ENCODE measurements at places on chromosomes 5 and 9. TPM values are rescaled to one million over a fixed set of nuclear protein-coding genes. Genes with fewer than 3 reads are reported as not detected.

DNA sequence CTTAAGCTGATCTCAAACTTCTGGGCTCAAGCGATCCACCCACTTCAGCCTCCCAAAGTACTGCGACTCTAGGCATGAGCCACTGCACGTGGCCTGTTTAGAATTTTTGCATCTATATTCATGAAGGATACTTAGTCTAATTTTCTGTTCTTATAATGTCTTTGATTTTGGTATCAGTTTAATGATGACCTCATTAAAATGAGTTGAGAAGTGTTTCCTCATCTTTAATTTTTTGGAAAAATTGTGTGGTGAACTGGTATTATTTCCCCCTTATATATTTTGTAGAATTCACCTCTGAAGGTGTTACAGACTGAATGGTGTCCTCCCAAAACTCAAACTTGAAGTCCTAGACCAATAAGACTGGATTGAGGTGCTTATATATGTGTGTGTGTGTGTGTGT, 46.5 kb downstream of the ANKRD31 start:
- DNase-seq = no peak
- no peaks in the 10 kb centered on the region for H3K27me3 ChIP-seq

DNA sequence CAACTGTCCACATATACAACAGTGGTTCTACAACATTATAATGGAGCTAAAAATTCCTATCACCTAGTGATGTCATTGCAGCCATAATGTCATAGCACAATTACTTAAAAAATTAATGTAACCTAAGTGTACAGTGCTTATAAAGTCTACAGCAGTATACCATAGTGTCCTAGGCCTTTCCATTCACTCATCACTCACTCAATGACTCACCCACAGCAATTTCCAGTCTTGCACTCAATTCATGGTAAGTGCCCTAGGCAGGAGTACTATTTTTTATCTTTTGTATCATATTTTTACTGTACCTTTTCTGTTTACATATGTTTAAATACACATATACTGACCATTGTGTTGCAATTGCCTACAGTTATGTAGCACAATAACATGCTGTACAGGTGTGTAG, 9.6 kb upstream of the PUM3 start:
- no peaks in the 10 kb centered on the region for H3K27me3 ChIP-seq
- no peaks in the 10 kb centered on the region for H3K4me1 ChIP-seq
- H3K36me3 ChIP-seq = no peaks in the 10 kb centered on the region

GRCh38 chr5:172162323-172162986, 25.6 kb downstream of the STK10 start:
- DNase-seq = no peak
- no peaks in the 10 kb centered on the region for H3K4me1 ChIP-seq
- H3K36me3 ChIP-seq = no peaks in the 10 kb centered on the region

DNA sequence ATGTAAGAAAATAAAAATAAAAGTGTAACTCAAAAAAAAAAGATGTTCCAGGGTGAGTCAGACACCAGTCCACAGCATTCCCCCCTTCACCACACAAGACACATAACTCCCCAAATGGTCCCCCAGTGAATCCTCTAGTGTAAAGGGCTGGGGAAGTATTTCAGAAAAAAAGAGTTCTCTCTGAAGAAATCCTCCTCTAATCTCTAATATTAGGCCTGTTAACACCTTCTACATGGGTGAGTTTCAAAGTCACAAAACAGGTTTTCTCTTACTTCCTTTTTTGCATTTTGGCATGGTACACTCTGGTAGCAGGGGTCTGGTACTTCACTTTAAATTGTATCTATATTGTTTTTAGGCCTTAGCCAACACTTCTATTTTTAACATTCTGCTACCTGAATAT, 28.2 kb downstream of the RNF145 start:
- H3K4me1 ChIP-seq = no peaks in the 10 kb centered on the region
- DNase-seq = no peak
- H3K36me3 ChIP-seq = no peaks in the 10 kb centered on the region
- no peak overlapping the region for H3K4me3 ChIP-seq
- H3K27ac ChIP-seq = no peak overlapping the region

DNA sequence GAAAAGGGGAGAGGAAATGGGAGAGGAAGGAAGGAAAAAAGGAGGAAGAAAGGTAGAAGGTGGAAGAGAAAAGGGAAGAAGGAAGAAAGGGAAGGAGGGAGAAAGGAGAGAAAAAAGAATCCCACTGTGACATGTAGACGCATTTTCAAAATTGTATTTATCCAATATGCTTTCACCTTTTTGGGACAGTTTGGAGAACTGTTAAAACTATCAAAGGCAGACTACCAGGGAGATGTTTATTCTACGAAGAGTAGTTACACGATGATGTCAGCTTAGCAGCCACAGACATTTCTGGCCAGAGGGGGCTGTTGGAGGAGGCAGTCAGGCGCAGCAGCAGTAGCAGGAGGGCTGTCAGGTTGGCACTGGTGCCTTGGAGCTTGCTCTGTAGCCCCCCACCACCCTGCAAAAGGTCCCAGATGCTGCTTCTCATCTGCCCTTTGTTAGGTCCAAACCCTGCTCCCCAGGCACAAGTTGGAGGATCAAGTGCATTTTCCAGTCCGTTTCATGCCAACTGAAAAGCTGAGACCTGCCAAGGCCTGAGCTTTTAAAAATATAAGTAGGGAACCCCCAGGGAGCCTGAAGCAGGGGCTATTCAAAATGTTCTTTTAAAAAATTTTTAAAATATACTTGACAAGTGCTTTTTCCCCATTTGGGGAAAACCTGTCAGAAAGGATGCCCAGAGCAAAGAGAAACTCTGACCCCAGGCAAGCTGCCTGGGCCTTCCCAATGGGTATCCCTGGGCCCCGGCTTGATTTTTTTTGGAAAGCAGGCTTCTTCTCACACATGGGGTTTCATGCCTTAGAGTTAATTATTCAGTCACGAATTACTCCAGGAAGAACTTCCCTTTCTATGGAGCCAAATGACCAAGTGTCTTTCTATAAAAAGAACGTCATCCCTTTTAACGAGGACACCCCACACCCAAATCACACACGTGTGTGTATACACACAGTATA, 203.3 kb downstream of the SLIT3 start:
- no peak overlapping the region for H3K27ac ChIP-seq
- H3K27me3 ChIP-seq = no peaks in the 10 kb centered on the region
- H3K4me1 ChIP-seq = no peaks in the 10 kb centered on the region
- no peak overlapping the region for H3K4me3 ChIP-seq
- DNase-seq = no peak
- H3K36me3 ChIP-seq = no peaks in the 10 kb centered on the region

- no peaks in the 10 kb centered on the region for H3K27me3 ChIP-seq
- H3K27ac ChIP-seq = no peak overlapping the region
- no peak overlapping the region for H3K4me3 ChIP-seq
- DNase-seq = no peak
Measured at GRCh38 chr5:29654954-29655353, 1538.5 kb upstream of the CDH6 start.

DNA sequence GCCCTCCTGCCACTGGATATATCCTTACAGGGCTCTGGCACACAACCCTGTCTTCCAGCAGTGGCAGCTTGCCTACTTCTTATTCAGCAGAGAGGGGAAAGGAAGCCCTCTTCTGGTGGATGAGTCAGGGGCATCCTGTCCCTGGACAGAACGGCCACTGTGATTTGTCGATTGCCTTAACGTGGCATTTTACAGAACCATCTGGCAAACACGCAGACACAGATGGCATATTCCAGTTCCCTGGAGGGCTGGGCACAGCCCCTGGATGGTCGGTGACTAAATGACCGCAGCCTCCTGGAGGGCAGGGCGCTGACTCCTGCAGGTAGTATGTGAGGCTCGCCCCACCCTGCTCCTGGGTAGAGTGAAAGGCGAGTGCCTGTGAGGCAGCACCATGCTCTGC, 62.1 kb downstream of the DCP2 start:
- H3K36me3 ChIP-seq = no peaks in the 10 kb centered on the region
- no peak overlapping the region for H3K4me3 ChIP-seq
- no peaks in the 10 kb centered on the region for H3K4me1 ChIP-seq
- H3K27me3 ChIP-seq = no peaks in the 10 kb centered on the region
- no peak overlapping the region for H3K27ac ChIP-seq

Gene MLANA
- total RNA-seq = not detected

DNA sequence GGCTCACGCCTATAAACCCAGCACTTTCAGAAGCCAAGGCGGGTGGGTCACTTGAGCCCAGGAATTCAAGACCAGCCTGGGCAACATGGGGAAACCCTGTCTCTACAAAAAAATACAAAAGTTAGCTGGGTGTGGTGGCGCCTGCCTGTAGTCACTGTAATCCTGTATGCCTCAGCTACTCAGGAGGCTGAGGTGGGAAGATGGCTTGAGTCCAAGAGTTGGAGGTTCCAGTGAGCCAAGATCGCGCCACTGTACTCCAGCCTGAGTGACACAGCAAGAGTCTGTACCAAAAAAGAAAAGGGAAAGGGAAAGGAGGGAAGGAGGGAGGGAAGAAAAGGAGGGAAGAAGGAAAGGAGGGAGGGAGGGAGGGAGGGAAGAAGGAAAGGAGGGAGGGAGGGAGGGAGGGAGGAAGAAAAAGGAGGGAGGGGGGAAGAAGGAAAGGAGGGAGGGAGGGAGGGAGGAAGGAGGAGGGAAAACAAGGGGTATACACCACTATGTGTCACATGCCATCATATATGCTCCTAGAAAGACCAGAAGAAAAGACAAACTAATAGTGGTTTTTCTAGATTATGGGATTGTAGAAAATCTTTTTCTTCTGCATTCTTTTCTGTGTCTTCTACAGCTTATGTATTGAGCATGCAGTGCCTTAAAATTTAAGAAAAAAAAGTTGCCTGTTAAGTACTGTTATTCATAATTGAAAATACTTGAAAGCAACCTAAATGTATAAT, 240.1 kb downstream of the DENND1A start:
- no peaks in the 10 kb centered on the region for H3K36me3 ChIP-seq
- H3K27ac ChIP-seq = no peak overlapping the region
- no peak for DNase-seq

GRCh38 chr5:81125959-81126358, 107.2 kb upstream of the CKMT2 start:
- H3K36me3 ChIP-seq = no peaks in the 10 kb centered on the region
- H3K27ac ChIP-seq = no peak overlapping the region
- H3K4me1 ChIP-seq = no peaks in the 10 kb centered on the region
- DNase-seq = no peak
- H3K27me3 ChIP-seq = no peaks in the 10 kb centered on the region

Gene FAM221B
- 0.05 TPM for total RNA-seq

- no peaks in the 10 kb centered on the region for H3K4me1 ChIP-seq
- no peaks in the 10 kb centered on the region for H3K27me3 ChIP-seq
- H3K4me3 ChIP-seq = no peak overlapping the region
Measured at GRCh38 chr5:43649256-43649655, 46.3 kb downstream of the NNT start.

Data from colonic mucosa (tissue), 4 donors.